ENCODE measurements at places on chromosomes 5 and 9.

DNA sequence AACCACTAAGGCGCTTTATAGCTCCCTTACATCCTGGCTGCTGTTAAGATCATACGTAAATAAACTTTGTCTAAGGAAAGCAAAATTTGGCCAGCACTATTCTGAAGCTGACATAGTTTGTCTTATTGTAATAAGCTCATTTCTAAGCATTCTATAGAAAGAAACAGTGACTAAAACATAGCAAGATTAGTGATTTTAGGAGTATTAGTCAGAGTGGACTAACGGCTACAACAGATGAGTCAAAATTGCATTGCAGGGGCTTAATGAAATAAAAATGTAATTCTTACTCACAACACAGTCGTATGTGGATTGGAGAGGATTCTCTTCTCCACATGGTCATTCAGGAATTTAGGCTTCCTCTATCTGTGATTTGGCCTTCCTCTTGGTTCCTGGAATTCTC is 347.6 kb downstream of the GADD45G start:
- DNase-seq: no peak

DNA sequence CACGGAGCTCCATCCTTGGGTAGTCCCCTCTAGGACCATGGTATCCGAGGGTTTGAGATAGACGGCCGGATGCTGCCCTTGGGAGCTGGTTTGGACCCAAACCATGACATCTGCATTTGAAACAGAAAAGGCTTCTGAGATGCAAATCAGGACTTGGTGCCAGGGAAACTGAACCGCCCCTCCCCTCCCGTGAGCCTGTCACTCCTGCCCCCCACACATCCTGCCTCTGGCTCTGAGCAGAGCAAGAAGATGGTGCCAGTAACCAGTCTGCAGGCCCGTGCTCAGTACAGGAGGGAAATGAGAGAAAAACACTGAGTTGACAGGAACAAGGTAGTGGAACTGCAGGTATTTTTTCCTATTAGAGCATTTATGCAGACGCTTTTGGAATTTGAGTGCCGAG is 18.6 kb downstream of the ARPC5L start:
- DNase-seq: no peak

GRCh38 chr9:33318225-33318624 is 27.9 kb downstream of the NFX1 start:
- DNase-seq: no peak

- no peak for DNase-seq
Measured at GRCh38 chr9:129170229-129170628, 7.8 kb downstream of the IER5L start.

DNA sequence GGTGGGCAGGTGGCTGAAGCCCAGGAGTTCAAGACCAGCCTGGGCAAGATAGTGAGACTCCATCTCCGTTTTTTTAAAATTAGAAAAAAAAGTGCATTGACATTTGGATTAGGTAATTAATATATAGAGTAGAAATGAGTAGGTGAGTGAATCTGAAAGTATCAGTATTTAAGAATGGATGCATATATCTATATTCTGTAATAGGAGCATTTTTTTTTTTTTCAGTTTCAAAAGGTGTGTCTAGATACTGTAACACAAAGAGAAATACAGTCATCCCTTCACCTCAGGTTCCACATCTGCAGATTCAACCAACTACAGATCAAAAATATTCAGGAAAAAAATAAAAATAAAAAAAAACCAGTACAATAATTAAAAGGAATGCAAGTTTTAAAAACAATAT is 50.8 kb downstream of the RBM27 start:
- DNase-seq: no peak

GRCh38 chr5:150299571-150300327 is 3.0 kb downstream of the ARSI start:
- DNase-seq: no peak

- DNase-seq: no peak
Measured at GRCh38 chr9:93194641-93195040, 10.7 kb downstream of the WNK2 start.

- no peak for DNase-seq
Measured at GRCh38 chr9:136098210-136098609, 3.1 kb upstream of the NACC2 start.

DNA sequence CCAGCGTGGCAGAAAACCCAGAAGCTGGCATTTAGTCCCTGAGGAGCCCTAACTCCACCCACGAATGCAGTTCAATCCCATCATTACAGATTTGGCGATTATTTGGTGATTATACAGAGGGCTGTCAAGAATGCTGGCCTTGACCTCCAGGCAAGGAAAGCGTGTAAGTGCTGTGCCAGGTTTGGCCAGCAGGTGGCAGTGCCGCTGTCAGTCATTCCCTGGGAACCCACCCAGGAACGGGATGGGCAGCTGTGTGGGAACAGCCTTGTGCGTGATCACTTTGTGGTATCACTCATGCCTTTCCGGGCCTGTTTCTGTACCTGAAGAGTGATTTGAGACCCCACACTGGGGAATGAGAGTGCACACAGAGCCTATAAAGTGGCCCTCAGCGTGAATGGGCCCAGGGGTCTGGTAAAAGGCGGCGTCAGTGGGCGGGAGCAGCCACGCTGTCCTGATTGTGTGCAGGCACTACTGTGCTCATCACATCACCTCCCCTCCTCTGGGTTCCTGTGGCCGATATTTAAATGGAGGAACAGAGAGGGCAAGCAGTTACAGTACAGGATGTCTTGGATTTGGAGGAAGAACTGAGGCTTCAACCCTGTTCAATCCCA is 215.6 kb downstream of the ROR2 start:
- DNase-seq: peak; percentile 14

GRCh38 chr9:136653323-136654079 is 9.2 kb upstream of the EGFL7 start:
- DNase-seq: no peak

DNA sequence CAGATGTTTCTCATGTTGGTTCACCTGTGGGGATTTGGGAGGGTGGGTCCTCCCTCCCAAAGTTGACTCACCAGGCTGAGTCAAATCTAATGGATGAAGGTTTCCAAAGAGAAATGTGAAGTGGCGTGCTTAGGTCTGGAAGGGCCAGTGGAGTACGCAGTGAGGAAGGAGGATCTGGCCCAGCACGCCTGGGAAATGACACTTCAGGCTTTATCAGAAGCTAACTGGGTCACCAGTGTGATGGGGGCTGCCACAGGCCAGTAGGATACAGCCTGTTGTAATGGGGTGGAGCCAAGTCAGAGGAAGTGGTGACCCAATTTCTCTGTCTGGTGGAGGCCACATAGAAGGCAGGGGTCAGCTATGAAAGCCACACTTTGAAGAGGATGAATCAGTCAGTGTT is 18.0 kb downstream of the POLR1E start:
- DNase-seq: no peak

GRCh38 chr5:1881098-1881572 is 1.6 kb downstream of the IRX4 start:
- no peak for DNase-seq

GRCh38 chr5:640461-641330 is 28.6 kb downstream of the CEP72 start:
- DNase-seq: no peak

DNA sequence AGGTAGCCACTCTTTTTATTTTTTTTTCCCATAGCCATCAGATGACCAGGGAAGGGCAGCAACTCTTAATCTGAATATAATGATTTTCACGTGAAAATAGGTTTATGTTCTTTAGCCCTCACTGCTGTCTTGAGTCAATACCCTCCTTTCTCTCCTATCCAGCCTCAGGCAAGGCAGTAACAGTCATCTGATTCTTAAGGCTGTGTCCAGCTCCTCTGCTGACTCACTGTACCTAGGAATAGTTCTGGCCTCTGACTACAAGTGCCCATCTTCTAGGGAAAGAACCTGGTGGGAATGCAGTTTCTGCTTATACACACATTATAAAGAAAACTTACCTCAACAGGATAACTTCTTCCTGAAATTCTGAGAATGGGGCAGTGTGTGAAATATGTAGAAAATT is 30.7 kb downstream of the DHX29 start:
- DNase-seq: no peak

DNA sequence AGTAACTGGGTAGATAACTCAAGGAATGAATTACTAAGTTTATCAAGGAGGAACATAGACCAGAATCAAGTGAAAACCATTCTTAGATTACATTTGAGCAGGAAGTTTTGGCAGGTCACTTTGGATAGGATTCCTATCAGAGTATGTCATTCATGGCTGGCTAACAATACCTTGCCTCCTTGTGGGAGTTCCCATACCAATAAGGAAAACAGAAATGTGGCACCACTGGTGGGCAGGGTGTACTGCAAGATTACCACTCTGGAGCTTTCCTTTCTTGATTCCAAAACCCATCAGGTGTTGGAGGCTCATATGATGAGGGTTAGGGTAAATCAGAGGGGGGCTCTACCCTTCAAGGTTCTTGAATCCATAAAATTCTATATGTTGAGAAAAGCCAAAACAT is 18.6 kb upstream of the SPATA31D1 start:
- no peak for DNase-seq

- DNase-seq: peak; percentile 81
Measured at GRCh38 chr5:181260720-181261319, at the start of gene TRIM52. Gene TRIM52 (minus strand): TSS chr5:181261143. CDS start chr5:181260813, 330 bp downstream.

- no peak for DNase-seq
Measured at GRCh38 chr9:13863112-13863511, 450.8 kb downstream of the NFIB start.
